WTC11 (cell line): ENCODE measurements at places on chromosomes 11 and 22. TPM values are rescaled to one million over a fixed set of nuclear protein-coding genes. Genes with fewer than 3 reads are reported as not detected.
A peak's percentile ranks its signal among the peaks of the same experiment; 100 is the strongest.

The TSSK2 gene
- total RNA-seq = not detected in 3 replicates

GRCh38 chr22:21108379-21109115, 62.8 kb downstream of the LRRC74B start:
- no peak for DNase-seq
- H3K27me3 ChIP-seq = no peaks in the 10 kb centered on the region
- no peak overlapping the region for H3K4me3 ChIP-seq
- H3K36me3 ChIP-seq = no peaks in the 10 kb centered on the region
- H3K4me1 ChIP-seq = peaks cover 3% of the 10 kb centered on the region
- H3K27ac ChIP-seq = no peak overlapping the region

The TRIM68 gene
- 8.2 to 10.7 TPM (median 8.7 TPM) in 3 replicates for total RNA-seq

DNA sequence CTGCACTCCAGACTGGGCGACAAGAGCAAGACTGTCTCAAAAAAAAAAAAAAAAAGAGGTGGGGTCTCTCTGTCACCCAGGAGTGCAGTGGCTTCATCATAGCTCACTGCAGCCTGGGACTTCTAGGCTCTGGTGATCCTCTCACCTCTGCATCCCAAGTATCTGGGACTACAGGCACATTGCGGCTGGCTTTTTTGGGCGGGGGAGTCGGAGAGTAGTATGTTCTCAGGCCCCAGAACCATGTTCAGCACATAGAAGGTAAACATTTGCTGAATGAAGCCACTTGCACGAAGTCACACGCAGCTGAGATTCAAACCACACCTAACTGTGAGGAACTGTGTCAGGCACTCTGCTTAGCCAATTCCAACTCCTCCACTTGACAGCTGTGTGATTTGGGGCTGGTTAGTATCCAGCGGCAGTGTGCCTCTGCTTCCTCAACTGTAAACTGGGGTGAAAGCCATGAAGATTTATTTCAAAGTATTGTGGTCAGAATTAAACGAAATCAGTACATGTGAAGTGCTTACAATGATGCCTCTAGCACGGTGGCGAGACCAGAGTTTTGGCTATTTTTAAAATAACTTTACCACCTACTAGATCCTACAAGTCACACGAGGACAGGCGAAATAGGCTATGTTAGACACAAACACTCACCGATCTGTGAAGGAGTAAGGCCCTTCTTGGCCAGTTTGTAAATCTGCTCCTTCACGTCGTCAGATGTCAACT, 789 bp downstream of the RPS13 start:
- peaks cover 37% of the 10 kb centered on the region for H3K36me3 ChIP-seq
- H3K4me1 ChIP-seq = peaks cover 24% of the 10 kb centered on the region
- peak overlapping the region; percentile 96 for H3K27ac ChIP-seq

The RFPL1 gene
- not detected in 3 replicates for total RNA-seq

The NXPE1 gene
- 0.16 TPM in 1 of 3 replicates, not detected in the others for total RNA-seq
